ENCODE measurements at places on chromosomes 7 and 10.

DNA sequence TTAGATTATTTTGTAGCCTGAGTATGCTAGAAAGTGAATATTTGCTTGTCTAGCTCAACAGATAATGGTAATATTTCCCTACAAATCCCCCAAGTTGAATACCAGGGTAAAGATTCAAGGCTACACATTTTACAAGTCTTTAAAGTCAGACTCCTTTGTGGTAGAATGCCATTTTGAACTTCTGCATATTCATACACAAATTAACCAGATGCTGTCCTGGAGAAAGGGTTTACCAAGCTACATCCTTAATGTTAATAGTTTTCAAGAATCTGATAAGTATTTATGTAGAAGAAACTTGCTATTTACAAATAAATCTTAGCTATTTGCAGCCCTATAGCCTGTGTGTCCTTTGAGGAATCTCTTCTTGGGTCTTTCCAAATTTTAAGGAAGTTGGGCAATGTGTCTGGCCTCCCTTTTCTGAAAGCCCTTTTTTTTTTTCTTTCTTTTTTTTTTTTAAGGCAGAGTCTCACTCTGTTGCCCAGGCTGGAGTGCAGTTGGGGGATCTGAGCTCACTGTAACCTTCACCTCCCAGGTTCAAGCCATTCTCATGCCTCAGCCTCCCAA, 82.6 kb downstream of the CPEB3 start:
- DNase-seq: no peak

DNA sequence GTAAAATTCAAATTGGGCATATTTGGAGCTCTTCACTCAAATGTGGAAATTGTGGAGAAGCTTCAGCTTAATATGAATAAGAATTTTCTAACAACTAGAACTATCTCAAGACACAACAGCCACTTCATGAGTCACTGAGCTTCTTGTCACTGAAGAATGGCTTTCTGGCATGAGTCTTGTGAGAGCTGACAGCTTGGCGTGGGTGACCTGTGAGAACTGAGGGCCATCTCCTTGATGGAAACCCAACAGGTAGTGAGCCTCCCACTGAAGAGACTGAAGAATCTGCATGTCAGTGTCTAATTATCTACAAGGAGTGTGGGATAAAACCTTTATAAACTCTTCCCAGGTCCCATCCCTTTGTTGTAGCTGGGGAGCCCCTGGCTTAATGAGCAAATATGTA, 66.0 kb downstream of the CLEC2L start:
- no peak for DNase-seq

- peak; percentile 80 for DNase-seq
These were observed 91.2 kb upstream of the INSIG1 start for GRCh38 chr7:155206318-155207020.

DNA sequence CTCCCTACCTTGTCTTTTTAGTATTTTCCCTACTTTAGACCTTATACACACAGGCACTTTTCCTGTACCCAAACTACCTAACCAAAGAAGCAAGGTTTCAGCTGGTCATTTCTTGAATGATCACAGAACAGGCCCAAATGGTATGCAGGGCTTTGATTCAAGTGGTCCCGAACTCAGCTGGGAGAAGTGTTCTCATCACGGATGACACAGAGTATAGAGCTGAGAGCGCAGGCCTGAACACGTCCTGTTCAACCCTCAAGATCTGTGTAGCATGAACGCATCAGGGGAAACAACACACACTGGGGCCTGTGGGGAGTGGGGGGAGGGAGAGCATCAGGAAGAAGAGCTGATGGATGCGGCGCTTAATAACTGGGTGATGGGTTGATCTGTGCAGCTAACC, 318.2 kb downstream of the SFMBT2 start:
- DNase-seq: no peak

DNA sequence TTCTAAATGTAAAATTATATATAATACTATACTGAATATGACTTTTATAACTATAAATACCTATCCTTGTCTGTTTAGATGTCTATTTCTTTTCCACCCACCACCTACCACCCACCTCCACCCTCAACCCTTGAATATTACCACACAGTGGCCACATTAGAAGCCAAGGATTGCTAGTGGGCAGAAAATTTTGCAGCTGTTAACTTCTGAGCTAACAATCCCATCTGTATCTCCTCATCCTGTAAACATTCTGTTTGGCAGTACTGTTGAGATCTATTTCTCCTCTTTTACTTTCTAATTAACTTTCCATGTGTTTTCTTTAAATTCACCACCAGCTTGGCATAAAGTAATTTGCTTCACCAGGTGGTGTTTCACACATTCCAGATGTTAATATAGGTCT, 281.1 kb upstream of the BMPER start:
- DNase-seq: no peak

DNA sequence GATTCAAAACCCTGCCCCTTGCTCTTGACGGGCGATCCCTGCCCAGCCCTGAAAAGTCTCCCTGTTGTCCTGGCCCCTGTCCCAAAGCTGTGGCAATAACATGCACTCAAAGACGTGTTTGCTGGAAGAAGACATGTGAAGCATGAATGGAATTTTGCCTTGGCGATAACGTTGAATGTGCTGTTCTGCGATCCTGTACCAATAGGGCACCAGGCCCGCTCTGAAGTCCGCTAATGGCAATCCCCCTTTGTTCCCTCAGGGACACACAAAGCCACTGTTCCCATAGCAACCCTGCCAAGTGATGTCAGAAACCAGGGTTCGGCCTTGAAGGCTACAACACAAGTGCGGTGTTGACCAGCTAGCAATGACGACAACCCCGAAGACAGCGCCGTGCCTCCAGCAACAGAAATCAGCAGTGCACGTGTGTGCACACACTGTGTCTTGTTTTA, 284.6 kb downstream of the KLF6 start:
- DNase-seq: no peak

- DNase-seq: no peak
These were observed 659 bp downstream of the OPTN start for GRCh38 chr10:13100349-13101294.

GRCh38 chr7:128112018-128112780, 81.0 kb upstream of the LRRC4 start:
- no peak for DNase-seq

- DNase-seq: no peak
These were observed 282.0 kb downstream of the ADK start for GRCh38 chr10:74432841-74433594.

DNA sequence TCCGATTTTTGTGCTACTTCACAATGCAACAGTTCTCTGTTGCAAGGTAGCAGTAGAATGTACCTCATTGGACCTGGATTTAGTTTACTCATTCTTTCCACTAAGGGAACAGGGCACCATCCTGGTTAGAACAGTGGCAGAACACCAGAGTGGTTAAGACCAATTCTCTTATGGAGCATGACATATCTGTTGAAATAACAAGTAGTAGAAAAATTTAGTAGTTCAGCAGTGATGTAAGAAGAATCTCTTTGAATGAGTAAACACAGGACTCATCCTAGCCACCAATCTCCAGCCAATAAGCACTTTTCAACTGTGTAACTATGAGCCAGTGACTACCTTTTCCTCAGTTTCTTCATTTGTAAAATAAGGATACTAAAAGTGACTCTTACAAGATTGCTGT, 2.4 kb downstream of the ANKRD22 start:
- no peak for DNase-seq

- DNase-seq: no peak
These were observed 14.7 kb downstream of the ZNF488 start for GRCh38 chr10:47369251-47369894.

DNA sequence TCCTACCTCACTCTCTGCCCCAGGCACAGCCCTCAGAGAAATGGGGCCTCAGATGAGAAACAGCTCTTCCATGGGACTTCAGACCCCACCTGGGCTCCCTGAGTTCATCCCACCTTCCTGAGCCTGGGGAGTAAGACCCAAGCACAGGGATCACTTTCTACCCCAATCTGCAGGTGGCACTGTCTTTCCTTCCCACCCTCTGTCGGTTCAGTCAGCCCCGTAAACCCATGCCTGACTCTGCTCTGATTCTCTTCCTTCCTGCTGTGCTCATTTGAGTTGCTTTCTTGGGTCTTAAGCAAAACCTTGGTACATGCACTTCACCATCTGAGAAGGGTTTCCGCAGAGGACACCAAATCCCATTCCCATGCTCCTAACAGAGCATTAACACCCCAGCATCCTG, 306.4 kb upstream of the CDC14C start:
- no peak for DNase-seq

DNA sequence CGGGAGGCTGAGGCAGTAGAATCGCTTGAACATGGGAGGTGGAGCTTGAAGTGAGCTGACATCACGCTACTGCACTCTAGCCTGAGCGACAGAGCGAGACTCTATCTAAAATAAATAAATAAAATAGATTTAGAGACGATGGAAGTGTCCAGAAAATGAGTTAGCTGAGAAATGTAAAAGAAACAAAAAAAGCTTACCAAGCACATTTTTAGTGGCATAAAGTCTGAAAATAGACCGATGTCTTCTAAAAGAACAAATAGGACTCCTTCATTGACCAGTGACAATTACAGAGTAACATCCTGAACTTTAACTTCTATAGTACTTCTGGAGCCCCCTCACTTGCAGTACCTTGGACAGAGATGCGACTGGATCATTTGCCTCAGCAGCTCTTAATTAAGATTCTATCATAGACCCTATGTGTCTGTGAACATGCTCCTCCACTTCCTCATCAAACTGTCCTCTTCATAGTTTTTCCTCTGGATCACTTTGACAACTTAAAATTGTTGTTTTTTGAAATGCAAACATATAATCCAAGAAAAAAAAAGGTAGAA, 25.2 kb upstream of the SRPK2 start:
- DNase-seq: no peak

GRCh38 chr7:16295558-16295957, 125.8 kb downstream of the CRPPA start:
- no peak for DNase-seq

GRCh38 chr7:102260856-102261255, 25.8 kb upstream of the SH2B2 start:
- no peak for DNase-seq

DNA sequence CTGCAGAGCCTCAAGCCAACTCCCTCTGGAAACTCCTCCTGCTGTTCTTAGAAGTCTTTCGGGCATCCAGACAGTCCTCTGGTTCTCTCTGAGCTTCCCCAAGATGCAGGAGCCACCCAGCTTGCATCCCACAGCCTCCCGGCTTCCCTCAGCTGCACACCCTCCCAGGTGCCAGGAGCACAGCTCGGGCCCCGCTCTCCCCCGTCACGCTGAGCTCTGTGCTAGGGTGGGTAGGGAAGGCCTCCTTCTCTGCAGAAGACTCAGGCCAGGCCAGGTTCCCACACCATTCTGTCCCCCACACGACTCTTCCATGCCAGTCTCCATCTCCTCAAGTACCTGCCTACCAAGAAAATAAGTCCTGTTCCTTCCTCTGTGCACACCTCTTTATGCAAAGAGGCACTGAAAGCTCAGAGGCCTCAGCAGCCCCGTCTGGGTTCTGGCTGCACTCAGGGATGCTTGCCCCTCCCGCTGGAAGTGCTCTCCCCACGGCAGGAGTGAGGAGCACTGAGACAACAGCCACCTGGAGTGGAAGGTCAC, 537.1 kb downstream of the PTPRN2 start:
- DNase-seq: no peak

- DNase-seq: no peak
These were observed 1.9 kb upstream of the EPHA1 start for GRCh38 chr7:143410521-143411004.

DNA sequence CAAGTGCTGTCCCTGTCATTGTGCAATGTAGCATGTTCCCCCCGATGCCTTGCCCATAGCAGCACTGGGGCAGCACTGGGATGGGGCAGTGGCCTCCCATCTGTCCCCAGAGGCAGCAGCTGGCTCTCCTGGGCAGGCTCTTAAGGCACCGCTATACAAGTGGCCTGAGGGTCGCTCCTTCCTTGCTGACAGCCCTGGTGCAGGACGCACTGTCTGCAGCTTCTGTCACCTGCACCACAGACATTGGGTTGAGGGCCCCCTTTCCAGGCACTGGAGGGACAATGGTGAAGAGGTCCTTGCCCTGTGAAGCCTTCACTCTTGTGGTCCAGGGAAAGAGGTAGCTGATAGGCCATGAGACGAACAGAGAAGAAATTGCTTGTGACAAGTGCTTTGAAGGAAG, 10.6 kb downstream of the CPSF4 start:
- no peak for DNase-seq

GRCh38 chr10:70292004-70292403, 8.2 kb upstream of the NPFFR1 start:
- DNase-seq: no peak

GRCh38 chr7:107251963-107252362, 83.2 kb downstream of the HBP1 start:
- no peak for DNase-seq

- no peak for DNase-seq
These were observed 109.8 kb upstream of the AGR3 start for GRCh38 chr7:16991551-16991950.

DNA sequence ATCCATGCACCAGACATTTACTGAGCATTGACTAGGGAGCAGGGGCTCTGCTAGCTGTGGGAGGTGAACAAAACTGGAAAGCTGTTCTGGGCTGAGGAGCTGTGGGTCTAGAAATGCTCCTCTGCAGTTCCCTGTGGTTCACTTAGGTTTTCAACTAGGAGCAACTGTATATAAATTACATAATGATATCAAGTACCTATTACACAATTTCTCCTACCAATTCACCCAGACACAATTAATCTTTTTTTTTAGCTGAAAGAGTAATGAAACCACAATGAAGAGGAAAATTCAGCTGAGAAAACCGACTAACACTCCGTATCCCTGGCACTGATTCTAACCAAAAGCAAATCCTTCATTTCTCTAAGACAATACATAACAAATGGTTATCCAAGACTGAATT, 39.4 kb downstream of the COL28A1 start:
- DNase-seq: no peak

GRCh38 chr10:29160150-29160617, 128.7 kb upstream of the LYZL1 start:
- DNase-seq: no peak

GRCh38 chr10:7033031-7033430, 377.8 kb downstream of the SFMBT2 start:
- no peak for DNase-seq

GRCh38 chr7:139111811-139112301, 2.3 kb upstream of the ZC3HAV1 start:
- DNase-seq: no peak

DNA sequence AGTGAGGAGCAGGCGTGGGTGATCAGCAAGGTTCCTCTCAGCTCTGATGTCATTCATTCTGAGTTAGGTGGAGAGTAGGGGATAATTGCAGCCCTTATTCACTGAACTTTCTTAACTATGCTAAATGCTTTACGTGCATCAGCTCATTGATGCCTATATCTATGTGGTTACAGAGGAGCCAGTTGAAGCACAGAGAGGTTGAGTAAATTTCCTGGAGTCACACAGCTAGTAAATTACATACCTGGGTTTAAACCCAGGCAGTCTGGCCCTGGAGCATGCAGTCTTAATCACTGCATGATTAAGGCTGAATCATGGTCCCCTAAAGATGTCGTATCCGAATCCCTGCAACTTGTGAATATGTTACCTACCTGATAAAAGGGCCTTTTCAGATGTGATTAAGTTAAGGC, 99.6 kb downstream of the GRK5 start:
- peak; percentile 34 for DNase-seq
